NCI-H1105 treated with DMSO at 0.1 percent for 48 hours (cell line): ENCODE measurements at places on chromosomes 12 and 14.
A peak's percentile ranks its signal among the peaks of the same experiment; 100 is the strongest.

- peak; percentile 97 for DNase-seq
These were observed 29.6 kb upstream of the KCNK10 start for GRCh38 chr14:88352698-88353097.

- peak; percentile 6 for DNase-seq
These were observed 354.4 kb downstream of the MED13L start for GRCh38 chr12:115922952-115923564.

DNA sequence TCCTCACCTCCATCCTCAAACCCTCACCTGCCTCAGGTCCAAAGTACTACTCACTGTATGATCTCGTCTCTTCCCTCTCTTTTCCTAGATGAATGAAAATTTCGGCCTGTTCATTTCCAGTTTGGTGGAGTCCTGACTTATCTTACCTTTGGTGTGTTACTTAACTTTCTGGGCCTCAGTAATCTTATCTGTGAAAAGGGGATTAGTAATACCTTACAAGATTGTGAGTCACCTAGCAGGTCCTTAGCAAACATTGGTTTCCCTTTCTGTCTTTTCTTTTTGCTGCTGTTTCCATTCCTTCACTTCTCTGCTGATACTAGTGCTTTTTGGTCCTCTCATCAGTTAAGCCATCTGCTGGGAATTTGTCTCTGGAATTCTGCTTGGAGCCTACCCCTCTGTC is 52.8 kb downstream of the AKAP6 start:
- no peak for DNase-seq

DNA sequence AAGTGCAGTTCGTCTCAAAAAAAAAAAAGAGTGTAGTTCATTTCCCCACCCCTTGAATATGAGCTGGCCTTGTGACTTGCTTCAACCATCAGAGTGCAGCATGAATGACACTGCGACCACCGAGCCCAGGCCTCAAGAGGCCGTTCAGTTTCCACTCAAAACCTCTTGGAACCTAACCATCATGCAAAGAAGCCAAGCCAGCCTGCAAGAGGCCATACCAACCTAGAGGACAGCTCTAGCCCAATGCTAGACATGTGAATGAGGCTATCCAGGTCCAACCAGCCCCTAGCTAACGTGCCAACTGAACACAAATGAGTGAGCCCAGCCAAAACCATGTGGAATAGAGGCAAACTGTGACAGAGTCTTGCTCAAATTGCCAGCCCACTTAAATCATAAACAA is 29.7 kb downstream of the R3HDM2 start:
- no peak for DNase-seq

- DNase-seq: no peak
These were observed 910 bp upstream of the WASHC4 start for GRCh38 chr12:105106621-105107020.

GRCh38 chr12:114783089-114783618 is 99.2 kb upstream of the TBX3 start:
- DNase-seq: peak; percentile 47

GRCh38 chr12:124730455-124730932 is 133.2 kb downstream of the SCARB1 start:
- peak; percentile 24 for DNase-seq

- DNase-seq: no peak
These were observed 7.6 kb upstream of the CCDC184 start for GRCh38 chr12:48175613-48176416.
